AG09319 (cell line): ENCODE measurements at places on chromosomes 7 and 10.

GRCh38 chr10:119896937-119897770 is 4.6 kb downstream of the SEC23IP start:
- DNase-seq: no peak

DNA sequence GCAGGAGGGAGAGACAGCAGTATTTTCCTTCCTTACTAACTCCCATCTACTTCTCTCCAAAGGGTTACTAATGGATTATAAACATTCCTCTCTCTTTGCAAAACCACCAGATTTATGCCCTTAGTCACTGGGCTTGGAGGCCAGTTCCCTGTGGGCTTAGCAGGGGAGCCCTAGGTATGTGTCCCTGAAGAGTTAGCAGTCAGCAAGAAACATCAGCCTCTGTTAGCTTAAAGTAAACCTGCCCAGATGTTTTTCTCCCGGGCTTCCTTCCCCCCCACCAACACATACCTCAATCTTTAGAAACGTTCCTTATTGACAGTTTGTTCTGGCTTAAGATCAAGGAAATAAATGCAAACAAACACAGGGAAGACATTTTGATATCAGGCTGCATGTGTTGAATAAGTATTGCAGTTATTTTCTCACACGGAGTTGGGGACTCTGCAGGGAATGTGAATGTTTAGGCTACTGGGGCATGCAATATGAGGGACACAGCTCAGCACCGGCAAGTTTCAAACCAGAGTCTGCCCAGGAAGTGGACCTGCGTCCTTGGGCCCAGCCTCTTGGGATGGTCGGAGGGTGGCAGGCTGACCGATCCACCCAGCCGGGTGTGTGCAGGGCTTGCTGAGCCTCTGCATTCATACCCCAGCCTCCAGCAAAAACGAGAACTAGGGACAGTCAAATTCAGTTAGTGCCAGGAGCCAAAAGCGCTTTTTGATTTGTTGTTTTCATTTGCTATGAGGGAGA is 252.0 kb upstream of the GRB10 start:
- no peak for DNase-seq

- DNase-seq: no peak
These were observed 50.5 kb upstream of the COBL start for GRCh38 chr7:51366930-51367613.

GRCh38 chr7:131524703-131525102 is 31.7 kb downstream of the PODXL start:
- no peak for DNase-seq

- DNase-seq: no peak
These were observed 252.9 kb downstream of the MAD1L1 start for GRCh38 chr7:1979591-1980560.
